ENCODE measurements at places on chromosomes 2 and 18.

GRCh38 chr2:54074606-54075341 lies 40.6 kb upstream of the ACYP2 start:
- DNase-seq = no peak

GRCh38 chr2:96914332-96914731 lies 44.5 kb upstream of the SEMA4C start:
- no peak for DNase-seq

DNA sequence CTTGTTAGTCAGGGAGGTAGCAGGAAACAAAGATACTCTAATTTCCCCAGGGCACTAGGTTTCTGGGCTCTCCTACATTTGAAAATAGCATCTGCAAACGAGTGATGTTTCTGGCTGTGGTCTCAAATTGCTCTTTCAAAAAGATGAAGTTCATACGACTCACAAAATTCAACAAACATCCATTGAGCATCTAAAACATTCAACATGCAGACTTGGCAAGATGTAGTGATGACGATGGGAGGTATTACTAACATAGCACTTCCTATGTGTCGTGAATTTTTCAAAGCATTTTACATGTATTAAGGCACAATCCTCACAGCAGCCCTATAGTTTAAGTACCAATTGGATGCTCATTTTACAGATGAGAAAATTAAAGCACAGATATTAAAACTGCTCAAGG lies 5.2 kb downstream of the CCBE1 start:
- no peak for DNase-seq

- no peak for DNase-seq
Measured at GRCh38 chr2:119730671-119731177, 29.0 kb upstream of the PTPN4 start.

- DNase-seq = no peak
Measured at GRCh38 chr18:53745224-53745967, 479.1 kb downstream of the MBD2 start.

GRCh38 chr18:24195296-24196053 lies 56.6 kb downstream of the CABYR start:
- no peak for DNase-seq

- DNase-seq = no peak
Measured at GRCh38 chr18:59719544-59720181, 22.4 kb upstream of the CCBE1 start.

GRCh38 chr18:59052965-59053820 lies 86.5 kb upstream of the SEC11C start:
- no peak for DNase-seq

DNA sequence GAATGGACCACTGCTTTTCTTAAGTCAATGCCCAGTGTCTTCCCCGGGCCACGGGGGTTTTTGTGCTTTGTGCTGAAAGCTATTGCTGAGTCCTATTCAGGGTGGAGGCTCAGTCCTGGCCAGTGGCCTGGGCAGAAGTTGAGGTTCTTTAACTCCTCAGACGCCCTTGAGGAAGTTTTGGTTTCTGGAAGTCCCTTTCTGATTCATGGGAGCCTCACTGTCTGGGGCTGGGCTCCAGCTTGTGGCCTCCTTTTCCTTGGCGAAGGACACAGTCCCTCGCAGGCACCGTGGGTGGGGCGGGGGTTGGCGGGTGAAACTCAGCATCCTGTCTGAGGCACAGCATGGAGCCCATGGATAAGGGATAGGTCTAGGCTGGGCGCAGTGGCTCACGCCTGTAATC lies 465.2 kb upstream of the HS6ST1 start:
- DNase-seq = no peak

DNA sequence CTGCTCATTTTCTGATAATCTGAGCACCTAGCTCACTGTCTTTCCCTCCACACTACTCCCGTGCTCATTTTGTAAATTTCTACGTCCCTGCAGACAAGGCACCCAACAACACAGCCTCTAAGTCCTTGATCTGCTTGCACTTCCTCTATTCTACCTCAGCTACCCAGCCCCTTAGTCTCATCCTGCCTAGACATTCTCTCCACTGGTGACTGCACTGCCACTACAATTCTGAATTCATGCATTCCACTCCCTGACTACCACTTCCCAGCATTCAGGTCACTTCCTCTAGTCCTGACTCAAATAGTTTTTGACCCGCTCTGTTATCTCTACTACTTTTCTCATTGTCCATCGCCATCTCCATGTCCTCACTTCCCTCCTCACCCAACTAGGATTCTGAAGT lies 155.7 kb downstream of the DYM start:
- no peak for DNase-seq

GRCh38 chr2:85950743-85951142 lies 62.0 kb upstream of the ST3GAL5 start:
- no peak for DNase-seq

GRCh38 chr2:71798266-71799012 lies 345.1 kb downstream of the DYSF start:
- no peak for DNase-seq

GRCh38 chr2:63425606-63426005 lies 162.7 kb downstream of the WDPCP start:
- no peak for DNase-seq

DNA sequence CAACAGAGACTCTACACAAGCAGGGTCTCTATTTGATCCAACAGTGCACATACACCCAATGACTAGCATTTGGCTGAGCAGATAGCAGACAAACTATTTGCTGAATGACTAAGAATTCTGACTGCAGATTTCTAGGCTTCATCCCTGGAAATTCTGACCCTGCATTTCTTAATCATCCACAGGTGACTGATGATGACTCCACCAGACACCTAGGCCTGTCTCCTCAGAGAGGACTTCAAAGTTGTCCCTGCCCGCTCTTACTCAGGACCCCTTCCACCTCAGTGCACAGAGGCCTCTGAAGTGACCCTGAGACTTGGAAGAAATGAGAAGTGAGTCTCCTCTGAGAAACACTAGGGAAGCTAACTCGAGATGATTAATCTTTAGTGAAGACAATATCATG lies 51.3 kb downstream of the SEPTIN10 start:
- DNase-seq = no peak

GRCh38 chr2:175627405-175627804 lies 374.7 kb downstream of the LNPK start:
- no peak for DNase-seq

DNA sequence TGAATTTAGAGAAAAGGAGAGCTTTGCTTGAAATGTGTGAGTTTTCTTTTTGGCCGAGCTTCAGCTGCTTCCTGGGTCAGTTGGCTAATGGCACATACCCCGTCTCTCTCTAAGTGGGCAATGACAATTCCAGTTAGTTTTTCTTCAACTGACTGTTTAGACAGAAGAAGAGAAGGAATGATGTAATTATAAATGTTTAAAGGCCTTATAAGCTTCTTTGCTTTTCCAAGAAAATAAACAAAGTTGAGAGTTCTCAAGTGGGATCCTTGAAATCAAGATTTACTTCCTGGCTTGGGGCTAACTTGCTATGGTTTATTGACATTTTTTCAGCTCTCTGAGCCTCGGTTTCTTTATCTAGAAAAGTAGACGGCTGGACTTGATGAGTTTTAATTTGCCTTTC lies 794.9 kb upstream of the ACVR2A start:
- no peak for DNase-seq

GRCh38 chr18:68803356-68803755 lies 5.5 kb downstream of the CCDC102B start:
- peak; percentile 86 for DNase-seq

GRCh38 chr2:171763602-171764001 lies 76.3 kb downstream of the DYNC1I2 start:
- DNase-seq = no peak

- DNase-seq = no peak
Measured at GRCh38 chr18:42229211-42230210, 274.5 kb downstream of the PIK3C3 start.

DNA sequence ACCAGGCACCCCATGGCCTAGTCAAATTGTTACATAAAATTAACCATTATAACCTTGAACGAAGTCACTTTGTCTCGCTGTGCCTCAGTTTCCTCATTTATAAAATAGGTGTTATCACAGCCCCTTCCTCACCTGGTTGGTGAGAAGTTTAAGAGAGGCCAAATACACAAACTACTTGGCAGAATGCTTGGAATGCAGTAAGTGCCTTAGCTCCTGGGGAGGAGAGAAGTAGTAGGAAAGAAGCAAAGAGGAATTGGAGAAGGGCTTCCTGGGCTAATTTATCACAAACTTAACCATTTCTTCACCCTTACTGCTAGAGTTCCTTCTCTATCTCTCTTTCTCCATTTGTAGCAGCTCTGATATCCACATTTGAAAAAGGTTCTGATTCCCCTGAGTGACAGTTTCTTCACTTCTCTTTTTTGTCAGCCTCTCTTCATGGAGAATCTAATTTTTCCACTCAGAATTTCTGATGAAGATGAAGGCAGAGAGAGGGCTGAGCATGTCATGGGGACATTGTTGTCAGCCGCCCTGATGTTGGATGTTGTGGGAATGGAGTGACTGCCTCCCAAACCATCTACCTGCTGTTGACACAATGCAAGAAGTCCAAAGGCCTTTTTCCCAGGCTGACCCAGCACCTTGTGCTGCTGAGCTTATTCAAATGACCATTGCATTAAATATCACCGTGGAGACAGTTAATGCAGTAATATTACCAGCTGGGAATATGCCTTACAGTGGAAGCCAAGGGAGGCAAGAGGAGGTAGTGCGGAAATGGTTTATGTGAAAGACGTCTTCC lies 60.4 kb downstream of the BOD1L2 start:
- DNase-seq = no peak

DNA sequence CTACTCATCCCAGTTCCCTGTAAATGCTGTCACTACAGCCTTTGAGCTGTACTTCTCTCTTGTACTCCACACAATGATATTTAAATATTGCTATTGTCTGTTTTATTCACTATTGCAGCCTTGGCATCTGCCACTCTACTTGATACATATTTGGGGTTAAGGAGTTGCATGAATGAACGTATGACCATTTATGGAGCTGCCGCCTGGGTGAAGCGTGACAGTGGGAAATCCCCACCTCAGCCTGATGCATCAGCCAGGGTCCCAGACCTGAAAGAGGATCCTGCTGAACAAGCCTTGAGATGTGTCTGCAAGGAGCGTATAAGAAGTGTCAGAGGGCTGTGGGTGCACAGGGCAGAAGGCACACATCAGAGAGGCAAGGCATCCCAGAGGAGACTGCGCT lies 39.1 kb downstream of the MRPL35 start:
- DNase-seq = no peak

Measured in NCI-H524 (cell line).